ENCODE measurements at places on chromosomes 5 and 9.

GRCh38 chr5:96476654-96477053 is 43.6 kb upstream of the PCSK1 start:
- no peak for DNase-seq

- DNase-seq: no peak
Observed at GRCh38 chr5:172683645-172684471, 42.8 kb downstream of the NEURL1B start.

DNA sequence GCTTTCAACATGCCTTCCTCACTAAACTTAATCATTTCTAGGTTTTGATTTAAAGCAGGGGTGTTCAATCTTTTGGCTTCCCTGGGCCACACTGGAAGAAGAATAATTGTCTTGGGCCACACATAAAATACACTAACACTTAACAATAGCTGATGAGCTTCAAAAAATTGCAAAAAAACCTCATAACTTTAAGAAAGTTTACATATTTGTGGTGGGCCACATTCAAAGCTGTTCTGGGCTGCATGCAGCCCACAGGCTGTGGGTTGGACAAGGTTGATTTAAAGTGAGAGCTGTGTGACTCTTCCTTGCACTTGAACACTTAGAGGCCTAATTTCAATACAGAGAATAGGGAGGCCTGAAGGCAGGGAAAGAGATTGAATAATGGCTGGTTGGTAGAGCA is 598.3 kb downstream of the EFNA5 start:
- DNase-seq: no peak

GRCh38 chr5:158389786-158390185 is 530.8 kb upstream of the CLINT1 start:
- no peak for DNase-seq

- no peak for DNase-seq
Observed at GRCh38 chr5:172798422-172799215, 27.6 kb upstream of the DUSP1 start.

- DNase-seq: no peak
Observed at GRCh38 chr9:114668146-114668545, 10.5 kb upstream of the TEX53 start.

DNA sequence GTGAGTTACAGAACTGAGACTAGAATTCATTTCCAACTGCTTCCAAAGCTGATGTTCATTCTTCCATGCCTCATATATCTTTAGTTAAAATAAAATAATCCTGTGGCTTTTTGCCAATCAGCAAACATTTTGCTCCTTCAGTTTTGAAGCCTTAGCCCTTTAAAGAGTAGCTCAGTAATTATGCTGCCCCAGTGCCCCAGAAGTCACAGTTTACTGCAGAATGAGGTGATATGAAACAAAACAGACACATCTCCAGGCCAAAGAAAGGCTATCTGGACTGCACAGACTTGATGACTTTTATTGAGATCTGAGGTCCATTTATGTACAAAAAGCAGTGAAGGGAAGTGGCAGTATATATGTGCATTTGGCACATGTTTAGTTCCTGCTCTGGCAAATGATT is 285.8 kb upstream of the ZNF462 start:
- no peak for DNase-seq

- no peak for DNase-seq
Observed at GRCh38 chr5:87361031-87361445, 51.7 kb downstream of the CCNH start.

DNA sequence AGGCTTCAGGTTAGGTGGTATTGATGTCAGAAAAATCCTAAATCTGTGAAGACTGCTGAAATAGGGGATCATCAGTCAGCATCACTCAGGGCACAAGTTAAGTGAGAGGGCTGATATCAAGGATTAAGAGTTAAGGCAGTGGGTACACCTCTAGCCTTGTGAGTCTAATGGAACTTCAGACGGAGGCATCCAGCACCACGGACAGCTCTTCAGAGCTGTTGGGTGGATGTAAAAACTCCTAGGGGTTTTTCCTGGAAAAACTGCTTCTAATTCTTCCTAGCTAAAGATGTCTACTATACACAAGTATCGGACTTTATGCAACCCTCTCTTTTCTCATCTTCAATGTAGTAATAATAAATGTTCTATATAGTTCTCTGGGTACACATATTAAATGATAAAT is 165.9 kb downstream of the SH3GL2 start:
- no peak for DNase-seq

Measured in NCI-H187 treated with DMSO at 0.1 percent for 48 hours (cell line).